RKO (cell line): ENCODE measurements at places on chromosomes 3 and 15.

DNA sequence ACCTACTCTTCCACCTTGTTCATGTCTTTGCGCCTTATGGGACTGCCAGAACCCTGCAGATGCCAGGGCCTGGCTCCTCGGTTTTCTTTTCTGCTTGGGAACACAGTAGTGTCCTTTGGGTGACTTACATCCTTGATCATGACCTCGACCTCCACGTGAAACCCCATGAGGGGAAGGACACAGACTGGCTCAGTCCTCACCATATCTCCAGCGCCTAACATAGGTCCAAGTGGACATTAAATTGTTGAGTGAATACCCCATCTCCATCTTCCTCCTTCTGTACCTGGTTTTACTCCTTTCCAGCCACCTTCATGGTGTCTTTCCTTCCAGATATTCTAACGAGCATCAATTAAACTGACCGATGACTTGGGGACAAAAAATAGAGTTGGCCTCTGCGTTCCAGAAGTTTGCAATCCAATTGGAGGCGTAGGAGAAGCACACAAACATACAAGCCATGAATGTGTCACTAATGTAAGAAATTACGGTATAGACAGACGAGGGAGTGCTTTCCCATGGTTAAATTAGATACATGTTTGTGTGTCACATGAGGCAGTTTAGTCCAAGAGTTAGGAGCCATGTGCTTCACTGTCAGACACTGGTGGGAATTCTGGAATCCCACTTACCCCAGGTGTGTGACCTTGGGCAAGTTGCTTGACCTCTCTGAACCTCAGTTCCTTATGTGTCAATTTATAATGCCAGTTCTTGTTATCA is 907 bp upstream of the HERC1 start:
- DNase-seq: no peak

GRCh38 chr3:16079519-16079918 is 95.0 kb upstream of the GALNT15 start:
- no peak for DNase-seq

GRCh38 chr3:184039414-184039813 is 7.9 kb downstream of the HTR3D start:
- no peak for DNase-seq

DNA sequence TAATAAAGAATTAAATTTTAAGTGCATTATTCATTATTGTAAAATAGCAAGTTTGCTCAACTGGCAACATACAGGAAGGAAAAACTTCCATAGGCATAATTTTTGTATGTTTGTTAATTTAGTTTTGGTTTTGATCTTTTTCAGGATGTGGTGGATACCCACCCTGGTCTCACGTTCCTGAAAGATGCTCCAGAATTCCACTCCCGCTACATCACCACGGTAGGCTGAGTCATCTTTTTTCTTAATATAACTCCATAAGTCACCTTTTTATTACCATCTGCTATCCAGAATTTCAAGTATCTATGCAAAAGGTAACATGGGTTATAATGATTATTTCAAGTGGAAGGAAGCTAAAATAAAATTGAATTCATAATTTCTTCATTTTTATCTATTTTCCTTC is 104.8 kb downstream of the PPP2R3A start:
- DNase-seq: peak; percentile 56

DNA sequence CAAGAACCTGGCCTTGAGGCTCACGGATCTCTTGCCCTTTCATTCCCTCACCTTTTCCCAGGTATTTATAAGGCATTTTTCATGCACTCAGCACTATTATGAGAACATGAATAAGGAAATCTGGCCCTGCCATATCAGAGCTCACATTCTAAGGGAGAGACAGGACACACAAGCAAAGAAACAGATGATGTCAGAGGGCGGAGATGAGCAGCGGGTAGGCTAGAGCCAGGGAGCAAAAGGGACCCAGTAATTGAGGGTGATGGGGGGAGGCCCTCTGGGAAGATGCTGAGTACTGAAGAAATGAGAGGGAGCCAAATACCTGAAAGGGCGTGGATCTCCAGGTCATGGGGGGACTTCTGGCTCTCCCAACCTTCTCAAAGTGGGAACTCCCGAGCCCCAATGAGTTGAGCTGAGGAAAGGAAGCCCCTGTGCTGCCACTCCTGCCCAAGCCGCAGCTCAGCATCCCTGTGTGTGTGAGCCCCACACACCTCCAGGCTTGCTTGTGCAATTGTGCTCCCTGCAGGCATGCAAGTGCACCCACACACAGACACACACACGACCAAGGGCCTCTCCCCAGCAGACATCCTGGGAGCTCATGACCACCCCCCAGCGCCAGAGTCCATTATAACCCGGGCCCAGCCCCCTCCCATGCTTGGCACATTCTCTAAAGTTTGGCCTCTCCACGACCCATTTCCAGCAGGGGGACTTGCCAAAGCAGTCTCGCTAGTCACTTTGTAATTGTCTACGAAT is 81.4 kb upstream of the PXYLP1 start:
- DNase-seq: no peak

DNA sequence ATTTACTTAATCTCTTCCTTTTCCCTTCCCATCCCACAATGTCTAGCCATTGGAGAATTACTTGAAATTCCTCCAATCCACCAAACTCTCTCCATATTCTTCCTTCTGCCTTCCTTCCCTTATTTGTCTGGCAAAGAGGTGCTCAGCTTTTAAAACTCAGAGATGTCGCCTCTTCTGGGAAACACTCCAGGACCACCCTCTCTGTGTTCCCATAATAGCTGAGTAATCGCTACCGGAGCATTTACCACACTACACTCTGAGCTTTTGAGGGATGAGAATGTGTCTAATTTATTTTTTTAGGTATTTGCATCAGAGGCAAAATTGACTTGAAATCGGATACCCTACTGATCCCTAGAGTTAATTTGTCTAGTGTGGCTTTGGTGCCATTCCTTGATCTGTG is 245.7 kb upstream of the TPRG1 start:
- no peak for DNase-seq

DNA sequence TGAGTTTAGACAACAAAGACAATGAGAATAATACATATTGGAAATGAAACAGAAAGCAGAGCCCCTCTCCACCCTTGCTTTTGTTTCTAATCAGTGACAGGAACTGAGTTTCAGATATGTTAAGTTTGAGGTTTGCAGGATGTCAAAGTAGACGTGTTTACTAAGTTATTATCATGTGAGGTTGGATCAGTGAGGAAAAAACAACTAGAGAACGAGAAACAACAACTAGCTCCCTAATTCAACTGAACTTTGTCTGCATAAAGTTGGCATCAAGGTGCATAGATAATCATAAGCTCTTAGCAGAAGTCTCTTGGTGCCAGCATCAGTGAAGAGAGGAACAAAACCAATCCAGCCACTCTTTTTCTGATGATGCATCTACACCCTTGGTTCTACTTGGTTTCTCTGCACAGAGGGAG is 491.1 kb upstream of the NR2F2 start:
- no peak for DNase-seq

DNA sequence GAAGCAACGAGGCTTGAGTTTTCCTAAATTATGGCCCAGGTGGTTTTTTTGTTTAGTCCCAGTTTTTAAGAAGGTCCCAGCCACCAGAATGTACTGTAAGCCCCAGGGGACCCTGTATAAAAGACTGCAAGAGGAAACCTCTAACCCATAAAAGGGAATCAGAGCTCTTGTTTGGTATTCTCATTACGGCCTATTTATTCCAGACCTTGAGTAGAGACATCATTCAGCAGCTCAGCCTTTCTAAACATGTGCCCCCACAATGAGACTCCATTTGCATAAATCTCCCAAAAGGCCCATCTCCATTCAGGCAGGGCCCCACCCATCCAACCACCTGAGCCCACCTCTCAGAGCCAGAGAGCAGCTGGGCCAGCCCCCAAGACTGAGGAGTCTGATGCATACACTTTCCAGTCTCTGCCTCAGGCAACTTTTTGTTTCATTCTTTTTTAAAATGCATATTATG is 25.7 kb downstream of the ZDHHC3 start:
- DNase-seq: no peak

DNA sequence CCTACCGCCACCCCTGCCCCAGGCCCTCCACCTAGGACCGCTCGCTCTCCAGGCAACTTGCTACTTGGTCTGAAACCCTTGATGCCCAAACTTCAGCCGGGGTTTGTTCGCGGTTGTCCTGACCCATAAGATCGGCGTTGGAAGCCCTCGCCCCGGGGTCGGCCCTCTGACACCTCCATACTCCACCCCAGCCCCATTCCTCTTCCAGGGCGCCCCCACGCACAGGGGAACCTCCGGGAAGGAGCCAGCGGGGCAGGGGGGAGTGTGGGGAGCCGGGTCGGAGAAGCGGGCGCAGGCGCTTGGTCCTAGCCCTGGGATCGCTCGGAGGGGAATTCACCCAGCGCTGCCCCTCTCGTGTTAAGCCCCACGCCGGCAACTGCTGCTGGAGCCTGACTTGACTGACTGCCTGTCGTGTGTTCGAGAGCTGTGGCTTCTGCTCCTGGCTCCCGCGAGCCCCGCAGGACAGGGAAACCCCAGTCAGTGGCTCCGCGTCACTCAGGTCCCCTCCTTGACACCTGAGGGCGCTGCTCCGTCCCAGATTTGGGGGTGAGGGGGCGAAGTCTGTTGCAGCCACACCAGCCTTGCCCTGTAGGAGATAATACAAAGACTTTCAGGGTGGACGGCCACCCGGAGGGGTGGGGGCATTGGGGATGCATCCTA is 675 bp downstream of the RYR3 start:
- DNase-seq: no peak

DNA sequence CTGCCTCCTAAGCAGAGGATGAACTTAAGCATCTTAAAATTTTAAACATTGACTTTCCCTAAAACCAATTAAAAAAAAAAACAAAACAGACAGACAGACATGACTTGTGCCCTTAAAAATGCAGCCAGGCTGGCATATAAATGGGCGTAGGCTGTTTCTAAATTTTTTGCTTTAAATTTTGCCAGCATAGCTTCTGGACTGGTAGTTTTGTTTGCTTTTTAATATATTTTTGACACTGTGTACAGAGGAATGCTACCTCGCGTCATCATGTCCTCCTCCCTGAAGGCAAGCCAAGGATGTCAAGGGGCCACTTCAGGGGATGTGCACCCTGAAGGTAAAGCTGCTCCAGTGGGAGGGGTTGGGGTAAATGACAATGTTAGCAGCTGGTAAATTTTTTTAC is 134.8 kb downstream of the PGPEP1L start:
- no peak for DNase-seq

- DNase-seq: no peak
Measured at GRCh38 chr3:108328821-108329486, 32.6 kb downstream of the HHLA2 start.
